ENCODE measurements at places on chromosomes 11 and 22.

GRCh38 chr11:11038352-11038751 lies 180.5 kb upstream of the ZBED5 start:
- DNase-seq, result no peak
- no peak overlapping the region for H3K27ac ChIP-seq
- H3K4me1 ChIP-seq, result peaks cover 3% of the 10 kb centered on the region
- H3K27me3 ChIP-seq, result peaks cover 12% of the 10 kb centered on the region
- H3K36me3 ChIP-seq, result no peaks in the 10 kb centered on the region

DNA sequence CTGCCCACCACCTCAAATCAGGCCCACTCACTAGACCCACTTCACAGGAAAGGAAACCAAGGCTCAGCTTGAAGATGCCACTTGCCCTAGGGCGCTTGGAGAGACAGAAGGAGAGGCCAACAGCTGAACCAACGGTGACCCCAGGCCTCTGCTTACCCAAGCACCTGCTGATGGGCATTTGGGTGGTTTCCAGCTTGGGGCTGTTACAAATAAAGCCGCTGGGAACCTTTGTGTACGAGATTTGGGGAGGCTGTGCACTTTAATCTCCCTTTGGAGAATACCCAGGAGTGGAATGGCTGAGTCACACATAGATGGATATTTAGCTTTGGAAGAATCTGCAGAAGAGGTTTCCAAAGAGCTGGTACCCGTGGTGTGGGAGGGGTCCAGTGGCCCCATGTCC lies 50.9 kb upstream of the LINC01488 start:
- H3K4me3 ChIP-seq, result no peak overlapping the region
- no peak overlapping the region for H3K27ac ChIP-seq
- no peaks in the 10 kb centered on the region for H3K27me3 ChIP-seq
- peaks cover 3% of the 10 kb centered on the region for H3K4me1 ChIP-seq
- no peak for DNase-seq

DNA sequence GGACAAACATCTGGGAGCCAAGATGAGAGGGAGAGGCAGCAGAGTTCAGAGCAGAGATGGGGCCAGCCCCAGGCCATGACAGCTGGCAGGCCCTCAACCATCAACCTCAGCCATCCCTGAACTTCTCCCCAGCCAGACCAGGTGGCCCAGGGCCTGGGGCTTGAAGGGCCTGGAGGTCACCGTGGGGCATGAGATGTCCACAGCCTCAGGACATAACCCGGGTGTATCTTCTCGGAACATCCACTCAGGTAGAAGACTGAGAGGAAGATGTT lies 12.4 kb upstream of the SLC39A13 start:
- no peak for DNase-seq
- no peaks in the 10 kb centered on the region for H3K27me3 ChIP-seq
- H3K4me1 ChIP-seq, result peaks cover 52% of the 10 kb centered on the region

- no peak for DNase-seq
Observed at GRCh38 chr11:122242731-122243130, 126.7 kb upstream of the BLID start.

DNA sequence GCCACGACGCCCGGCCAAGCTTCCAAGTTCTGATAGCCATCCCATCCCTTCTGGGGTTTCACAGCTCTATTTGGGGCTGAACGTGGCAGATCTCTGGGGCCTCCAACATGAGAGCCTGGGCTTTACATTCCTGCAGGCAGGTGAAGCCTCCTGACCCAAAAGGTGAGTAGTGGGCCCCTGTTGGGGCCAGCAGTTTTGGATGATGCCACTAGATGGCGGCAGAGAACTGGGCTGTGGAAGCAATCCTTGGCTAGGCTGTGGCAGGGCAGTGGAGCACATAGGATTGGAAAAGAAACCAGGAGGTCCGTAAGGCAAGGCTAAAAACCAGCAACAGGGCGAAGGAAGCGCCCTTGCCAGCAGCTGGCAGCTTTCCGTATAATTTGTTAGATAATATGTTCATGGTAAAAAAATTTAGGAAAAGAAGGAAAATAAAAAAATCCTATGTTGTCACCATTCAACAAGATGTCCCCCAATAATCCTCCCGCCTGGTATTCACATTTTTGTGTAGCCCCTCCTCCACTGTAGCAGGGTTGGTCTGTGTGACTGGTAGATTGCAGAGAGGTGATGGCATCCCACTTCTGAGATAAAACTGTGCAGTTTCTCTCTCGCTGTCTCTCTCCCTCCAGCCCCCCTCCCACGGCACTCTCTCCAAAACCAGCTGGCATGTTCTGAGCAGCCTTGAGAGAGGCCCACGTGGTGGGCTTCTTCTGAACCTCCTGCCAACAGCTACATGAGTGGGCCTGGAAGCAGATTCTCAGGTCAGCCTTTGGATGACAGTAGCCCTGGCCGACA lies 43.6 kb upstream of the OR4B1 start:
- H3K27me3 ChIP-seq, result no peaks in the 10 kb centered on the region
- peaks cover 4% of the 10 kb centered on the region for H3K4me1 ChIP-seq
- H3K27ac ChIP-seq, result no peak overlapping the region
- peaks cover 24% of the 10 kb centered on the region for H3K36me3 ChIP-seq

DNA sequence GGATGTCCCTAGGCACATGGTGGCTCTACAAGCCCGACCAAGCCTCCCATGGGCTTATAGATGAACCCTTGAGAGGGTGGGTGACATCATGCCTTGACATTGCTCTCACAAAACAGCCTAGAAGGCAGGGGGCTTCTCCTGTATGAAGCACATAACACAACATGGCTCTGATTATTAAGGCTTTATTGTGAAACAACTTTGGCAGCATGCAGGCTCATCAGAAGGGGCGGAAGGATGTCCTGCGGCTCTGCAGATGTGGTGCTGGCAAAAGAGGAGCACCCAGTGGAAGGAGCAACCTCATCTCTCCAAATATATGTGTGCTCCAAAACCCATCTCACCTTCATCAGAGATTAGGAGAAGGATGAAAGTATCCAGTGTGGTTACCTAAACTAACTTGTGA lies 100.4 kb downstream of the MPPED2 start:
- peaks cover 4% of the 10 kb centered on the region for H3K4me1 ChIP-seq
- no peak overlapping the region for H3K4me3 ChIP-seq
- no peaks in the 10 kb centered on the region for H3K36me3 ChIP-seq
- DNase-seq, result no peak

DNA sequence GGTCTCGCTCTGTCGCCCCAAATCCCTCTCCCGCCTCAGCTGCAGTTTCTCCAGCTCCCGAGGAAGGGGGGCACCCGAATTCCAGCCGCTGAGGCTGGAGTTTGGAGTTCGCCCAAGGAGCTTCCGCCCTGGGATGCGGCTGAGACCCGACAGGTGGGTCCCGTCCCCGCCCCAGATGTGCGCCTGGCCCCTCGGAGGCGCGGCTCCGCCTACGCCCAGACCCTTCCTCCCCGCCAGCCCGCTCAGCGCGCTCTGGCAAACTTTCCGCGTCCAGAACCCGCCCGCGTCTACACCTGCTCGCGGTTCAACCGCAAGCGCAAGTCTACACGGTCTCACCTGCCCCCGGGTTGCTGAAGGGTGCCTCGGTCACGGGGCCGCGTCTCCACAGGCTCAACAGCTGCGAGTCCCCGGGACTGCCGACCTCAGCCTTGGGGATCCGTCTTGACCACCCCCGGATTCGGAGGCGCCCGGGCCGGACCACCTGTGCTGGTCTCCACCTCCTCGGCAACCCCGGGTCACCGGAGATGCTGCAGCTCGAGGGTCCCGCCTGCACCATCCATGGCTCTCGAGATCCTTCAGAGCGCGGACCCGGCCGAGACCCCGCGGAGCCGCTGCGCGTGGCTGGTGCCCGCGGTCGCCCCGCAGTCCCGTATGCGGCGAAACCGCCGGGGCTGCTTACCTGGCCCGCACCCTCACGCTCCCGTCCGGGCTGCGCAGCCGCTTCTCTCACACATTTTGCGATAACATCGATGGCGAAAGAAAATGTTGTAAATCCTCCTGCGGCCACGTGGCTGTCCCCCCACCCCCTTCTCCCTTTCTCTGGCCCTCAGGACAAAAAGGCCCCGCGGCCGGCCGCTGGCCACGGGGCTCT lies 63.6 kb downstream of the NFAM1 start:
- no peak for DNase-seq
- peak overlapping the region; percentile 74 for H3K4me3 ChIP-seq
- H3K27me3 ChIP-seq, result peaks cover 67% of the 10 kb centered on the region
- no peaks in the 10 kb centered on the region for H3K36me3 ChIP-seq

DNA sequence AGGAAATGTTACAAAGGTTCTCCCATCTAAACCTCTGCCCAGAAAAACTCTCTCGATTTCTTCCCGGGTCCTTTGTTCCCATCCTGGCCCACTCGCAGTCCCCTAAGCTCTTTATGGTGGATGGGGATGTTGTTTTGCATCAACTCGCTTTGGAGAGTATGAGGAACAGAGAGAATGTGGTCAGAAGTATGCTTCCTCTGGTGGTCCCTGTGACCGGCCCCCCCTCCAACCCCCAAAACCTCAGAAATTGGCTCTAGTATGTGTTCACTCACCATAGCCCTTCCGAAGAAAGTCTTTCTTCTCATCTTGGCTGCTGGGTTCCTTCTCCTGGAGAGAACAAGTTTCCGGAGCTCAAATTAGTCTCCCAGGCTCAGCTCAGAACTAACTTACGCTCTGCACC lies 54.4 kb downstream of the GRAMD1B start:
- peaks cover 3% of the 10 kb centered on the region for H3K4me1 ChIP-seq
- no peak for DNase-seq

DNA sequence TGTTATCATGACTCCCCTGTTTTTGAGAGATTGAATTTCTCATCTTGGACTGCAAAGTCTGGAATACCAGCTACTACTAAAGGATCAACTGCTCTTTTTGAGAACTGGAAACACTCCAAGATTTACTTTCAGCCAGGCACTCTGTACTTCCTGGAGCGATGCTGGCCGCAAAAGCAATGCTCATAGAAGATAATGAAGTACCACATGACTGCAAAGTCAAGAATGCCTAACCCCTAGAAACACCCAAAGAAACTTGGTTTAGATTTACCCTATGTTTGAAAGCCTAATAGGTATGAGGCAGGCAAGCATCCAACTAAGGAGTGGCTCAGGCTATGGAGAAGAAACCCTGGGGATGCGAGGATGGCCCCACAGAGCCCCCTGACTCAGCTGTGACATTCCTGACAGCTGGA lies 47.7 kb upstream of the ARHGAP20 start:
- no peaks in the 10 kb centered on the region for H3K27me3 ChIP-seq
- peak; percentile 32 for DNase-seq
- no peaks in the 10 kb centered on the region for H3K4me1 ChIP-seq
- no peaks in the 10 kb centered on the region for H3K36me3 ChIP-seq
- H3K4me3 ChIP-seq, result no peak overlapping the region

DNA sequence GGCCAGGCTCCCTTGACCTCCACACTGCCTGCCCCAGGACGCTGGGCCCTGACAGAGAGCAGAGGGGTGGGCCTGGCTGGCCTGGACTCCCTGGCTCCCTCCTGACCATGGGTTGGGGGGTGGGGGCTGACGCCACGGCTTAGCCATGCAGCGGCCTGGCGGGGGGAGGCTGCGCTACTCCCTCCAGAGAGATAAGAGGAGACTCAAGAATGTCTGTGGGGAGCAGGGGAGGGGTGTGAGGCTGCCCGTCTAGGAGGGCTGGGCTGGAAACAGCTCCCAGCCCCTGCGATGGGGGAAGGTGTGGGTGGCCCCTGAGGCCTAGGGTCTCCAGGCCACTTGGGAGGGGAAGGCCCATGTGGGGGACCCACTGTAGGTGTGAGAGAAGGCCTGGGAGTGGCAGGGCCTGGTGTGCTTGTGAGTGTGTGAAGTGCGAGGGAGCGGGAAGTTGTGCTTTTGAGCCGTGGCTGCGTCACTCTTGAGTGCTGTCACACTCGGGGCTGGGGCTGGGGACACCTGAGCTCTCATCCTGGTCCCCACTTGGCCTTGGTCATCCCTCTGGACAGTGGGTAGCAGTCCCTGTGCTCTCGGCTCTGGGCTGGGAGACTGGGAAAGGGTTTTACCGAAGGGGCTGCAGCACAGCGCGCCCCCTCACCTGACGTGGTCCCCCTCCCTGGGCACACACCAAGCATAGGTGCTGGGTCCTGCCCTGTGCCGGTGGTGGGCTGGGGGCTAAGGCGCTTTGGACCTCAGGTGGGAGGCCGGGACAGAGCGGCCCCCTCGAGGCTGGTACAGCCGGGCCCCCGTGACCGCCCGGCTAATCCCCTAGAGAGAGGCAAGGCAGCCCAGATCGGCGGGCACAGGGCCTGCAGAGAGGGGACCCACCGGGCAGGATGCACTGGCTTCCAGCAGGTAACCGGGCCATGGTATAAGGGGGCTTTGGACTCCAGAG lies 2.4 kb downstream of the MYRF start:
- H3K4me3 ChIP-seq, result no peak overlapping the region
- peaks cover 61% of the 10 kb centered on the region for H3K4me1 ChIP-seq
- no peak overlapping the region for H3K27ac ChIP-seq
- peak; percentile 82 for DNase-seq
- H3K27me3 ChIP-seq, result no peaks in the 10 kb centered on the region

- DNase-seq, result peak; percentile 94
- H3K27me3 ChIP-seq, result no peaks in the 10 kb centered on the region
- peaks cover 43% of the 10 kb centered on the region for H3K36me3 ChIP-seq
- H3K4me1 ChIP-seq, result peaks cover 32% of the 10 kb centered on the region
Observed at GRCh38 chr22:38240734-38241252, 32.0 kb downstream of the TMEM184B start.

DNA sequence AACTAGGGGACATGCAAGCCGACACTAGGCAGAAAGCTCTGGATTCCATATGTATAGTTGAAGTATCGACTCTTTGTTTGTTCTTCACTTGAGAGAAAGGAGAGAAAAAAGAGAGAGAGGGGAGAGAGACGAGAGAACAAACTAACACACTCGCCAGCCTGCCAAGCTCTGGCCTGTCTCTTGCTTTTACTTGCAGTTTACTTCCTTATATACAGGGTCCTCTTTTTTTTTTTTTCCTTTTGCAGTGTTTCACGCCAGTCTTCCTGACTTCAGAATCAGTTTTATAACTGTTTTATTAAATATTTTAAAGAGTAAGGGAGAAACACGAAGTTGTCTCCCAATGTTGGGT lies 19.9 kb downstream of the TEAD1 start:
- peak overlapping the region; percentile 99 for H3K27ac ChIP-seq
- H3K36me3 ChIP-seq, result peaks cover 2% of the 10 kb centered on the region
- no peak for DNase-seq
- peak overlapping the region; percentile 46 for H3K4me3 ChIP-seq
- peaks cover 26% of the 10 kb centered on the region for H3K4me1 ChIP-seq
- H3K27me3 ChIP-seq, result no peaks in the 10 kb centered on the region

DNA sequence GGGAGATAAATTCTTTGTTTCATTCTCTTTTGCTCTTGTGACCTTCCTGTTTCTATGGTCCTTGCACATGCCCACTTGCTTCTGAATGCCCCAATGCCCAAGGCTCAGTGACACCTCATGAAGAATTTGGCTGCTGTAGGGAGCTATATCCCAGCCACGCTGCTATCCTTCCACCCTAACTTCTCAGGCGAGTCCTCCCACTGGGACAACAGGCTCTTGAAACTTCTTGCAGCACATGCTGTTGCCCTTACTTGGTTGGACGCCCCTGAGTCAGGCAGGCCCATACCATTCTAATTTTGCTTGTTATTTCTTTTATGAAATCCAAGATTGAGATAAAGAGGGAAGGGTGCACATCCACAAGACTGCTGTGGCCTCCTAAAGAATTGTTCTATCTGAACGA lies 57.6 kb upstream of the BLID start:
- no peak for DNase-seq
- H3K36me3 ChIP-seq, result peaks cover 70% of the 10 kb centered on the region
- peak overlapping the region; percentile 40 for H3K4me3 ChIP-seq
- H3K27ac ChIP-seq, result peak overlapping the region; percentile 40
- peaks cover 7% of the 10 kb centered on the region for H3K4me1 ChIP-seq
- no peaks in the 10 kb centered on the region for H3K27me3 ChIP-seq

All from mesenchymal stem cell (in vitro differentiated cells and primary cell).